Activated naive CD4-positive, alpha-beta T cell treated with anti-CD3 and anti-CD28 coated beads, Interleukin-2, amount 50 U/mL, for 72 hours (primary cell): ENCODE measurements at places on chromosomes 3 and 15.

DNA sequence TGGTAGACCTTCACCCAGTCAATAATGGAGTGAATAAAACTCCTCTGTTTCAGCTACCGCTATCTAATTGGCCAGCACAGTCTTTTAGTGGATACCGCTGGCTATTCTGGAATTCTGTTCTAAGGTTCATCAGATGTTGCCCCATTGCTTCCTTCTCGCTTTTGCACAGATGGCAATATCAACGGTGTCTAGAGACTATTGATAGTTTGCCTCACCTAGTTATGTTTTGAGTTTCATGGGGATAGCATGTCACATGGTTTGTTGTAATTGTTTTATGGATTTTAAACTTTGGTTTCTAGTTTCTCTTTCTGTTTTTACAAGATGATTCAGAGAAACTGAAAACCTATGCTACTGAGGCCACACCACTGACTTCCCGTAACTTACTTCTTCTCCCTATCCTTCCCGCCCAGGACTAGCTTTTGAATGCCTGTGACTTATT lies 2.0 kb downstream of the XRN1 start:
- no peak for DNase-seq

GRCh38 chr3:115401298-115401697 lies 222.0 kb upstream of the GAP43 start:
- no peak for DNase-seq

GRCh38 chr15:44536962-44537734 lies at the start of gene EIF3J:
Gene EIF3J, plus strand, starts transcription at chr15:44537147. Its CDS starts 48 bp downstream, at chr15:44537195.
- DNase-seq = peak; percentile 96

DNA sequence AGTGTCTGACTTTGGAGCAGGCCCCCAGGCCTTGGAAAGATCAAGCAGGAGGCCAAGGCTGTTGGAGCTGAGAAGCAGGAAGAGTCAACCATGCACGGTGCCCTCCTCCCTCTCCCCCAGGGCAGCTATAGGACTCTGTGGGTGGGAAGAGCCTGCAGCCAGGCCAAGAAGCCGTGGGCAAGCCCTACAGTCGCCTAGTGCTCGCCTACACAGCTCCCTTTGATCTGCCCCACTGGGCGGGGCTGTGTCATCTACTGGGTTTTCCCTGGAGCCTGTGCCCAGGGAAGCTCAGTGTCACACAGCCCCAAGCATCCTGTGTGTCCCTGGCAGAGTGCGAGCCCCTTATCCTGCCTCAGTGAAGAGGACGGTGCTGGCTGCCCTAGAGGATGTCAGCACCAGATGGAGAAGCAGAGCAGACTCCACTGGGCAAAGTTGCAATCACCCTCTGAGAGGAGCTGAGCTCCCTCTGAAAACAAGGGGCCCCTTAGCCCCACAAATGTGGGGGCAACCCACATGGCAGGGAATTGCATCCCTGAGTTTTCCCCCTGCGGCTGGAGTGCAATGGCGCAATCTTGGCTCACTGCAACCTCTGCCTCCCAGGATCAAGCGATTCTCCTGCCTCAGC lies 72.2 kb downstream of the KLF13 start:
- no peak for DNase-seq

- DNase-seq = no peak
These were observed 42.0 kb downstream of the UMPS start for GRCh38 chr3:124772081-124772831.

DNA sequence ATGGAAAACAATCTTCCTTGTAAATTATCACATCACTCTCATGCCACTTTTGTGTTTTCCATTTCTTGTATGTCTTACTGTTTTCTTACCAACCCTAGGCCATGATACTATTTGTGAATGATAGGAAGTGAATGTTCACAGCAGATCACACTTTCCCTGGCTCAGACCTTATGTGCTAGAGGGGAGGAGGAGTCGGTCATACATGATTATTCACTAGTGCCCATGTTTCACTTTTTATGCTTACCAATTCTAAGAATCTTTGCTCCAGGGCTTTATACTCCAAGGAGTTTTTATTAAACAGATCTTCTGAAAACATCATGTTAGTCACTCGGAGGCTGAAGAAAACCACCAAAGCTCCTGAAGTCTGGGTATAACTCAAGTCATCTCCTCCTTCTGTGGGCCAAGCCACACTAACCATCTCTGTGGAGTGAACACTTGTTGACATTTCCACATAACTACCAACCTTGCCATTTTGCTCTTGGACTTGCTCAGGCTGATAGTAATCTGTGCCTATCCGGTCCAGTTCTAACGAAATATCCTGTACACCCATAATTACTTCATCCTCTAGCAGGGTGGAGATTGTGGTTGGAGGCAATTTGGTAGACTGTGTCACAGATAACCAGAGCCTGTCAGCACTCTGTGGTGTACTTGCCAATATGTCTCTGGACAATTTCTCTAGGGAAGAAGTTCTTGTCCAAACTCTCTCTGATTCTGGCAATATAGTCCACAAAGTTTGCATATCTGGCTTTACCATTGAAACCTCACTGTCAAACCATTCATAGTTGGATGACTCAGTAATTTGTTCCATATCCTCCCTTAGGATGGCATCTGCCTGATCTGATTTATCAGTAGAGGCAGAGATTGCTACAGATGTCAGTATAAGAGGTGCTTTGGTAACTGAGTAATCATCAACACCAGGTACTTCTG lies 76.8 kb downstream of the IMPG2 start:
- no peak for DNase-seq

DNA sequence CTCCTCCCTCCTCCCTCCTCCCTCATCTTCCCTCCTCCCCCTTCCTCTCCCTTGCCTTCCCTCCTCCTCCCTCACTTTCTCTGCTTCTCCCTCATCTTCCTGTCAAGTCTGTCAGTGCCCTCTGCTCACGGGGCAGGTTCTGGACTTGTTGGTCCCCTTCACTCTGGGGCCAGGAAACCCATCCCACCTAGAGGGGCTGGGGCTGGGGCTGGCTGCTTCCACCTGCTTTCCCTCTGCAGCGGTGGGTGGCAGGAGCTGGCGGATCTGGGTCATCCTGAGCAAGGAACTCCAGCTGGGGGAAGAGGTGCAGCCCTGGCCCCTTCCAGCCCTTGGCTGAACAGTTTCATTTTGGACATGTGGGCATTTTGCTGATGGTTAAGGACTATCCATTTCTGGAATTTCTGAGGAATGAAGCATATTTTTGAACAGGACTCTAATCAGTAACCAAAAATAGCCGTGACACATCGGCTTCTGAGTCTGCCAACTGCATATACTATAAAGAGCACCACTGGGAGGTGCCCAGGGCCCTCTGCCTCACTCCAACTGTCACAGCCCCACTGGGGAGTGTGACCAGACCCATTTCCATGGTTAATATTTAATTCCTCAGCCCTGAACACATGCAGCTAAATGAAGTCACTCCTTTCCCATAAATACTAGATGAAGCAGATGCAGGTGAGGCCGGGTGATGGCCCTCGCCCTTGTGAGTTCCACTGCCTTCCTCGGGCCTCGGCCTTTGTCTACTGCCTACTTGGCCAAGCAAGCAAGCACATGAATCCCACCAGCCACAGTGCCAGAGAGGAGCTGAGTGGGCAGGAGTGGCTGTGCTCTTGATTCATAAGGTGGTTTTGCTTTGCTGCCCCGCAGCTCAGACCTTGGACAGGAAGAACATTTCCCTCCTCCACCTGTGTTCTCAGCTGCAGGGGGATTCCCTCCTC lies 39.8 kb downstream of the CHDH start:
- no peak for DNase-seq

- no peak for DNase-seq
These were observed 876 bp downstream of the PLSCR1 start for GRCh38 chr3:146543461-146544001.

GRCh38 chr3:171511450-171511849 lies 51.2 kb upstream of the TNIK start:
- DNase-seq = no peak

DNA sequence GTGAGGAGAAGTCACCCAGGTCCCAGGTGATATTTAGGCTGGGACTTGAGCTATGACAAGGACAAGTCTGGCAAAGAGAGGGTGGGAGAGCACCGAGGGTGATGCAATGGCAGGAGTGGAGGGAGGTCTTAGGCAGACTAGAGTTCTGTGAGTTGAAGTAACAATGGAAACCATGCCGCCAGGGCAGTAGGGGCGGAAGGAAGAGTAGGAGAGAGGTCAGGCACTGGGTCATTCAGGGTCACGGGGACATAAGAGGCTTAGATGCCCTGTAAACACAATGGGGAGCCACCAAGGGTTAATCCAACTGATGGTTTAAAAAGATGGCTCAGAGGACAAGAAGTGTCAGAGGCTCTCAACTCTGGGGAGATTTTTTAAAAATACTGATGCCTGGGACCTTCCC lies 199.7 kb upstream of the LRTM1 start:
- DNase-seq = no peak

DNA sequence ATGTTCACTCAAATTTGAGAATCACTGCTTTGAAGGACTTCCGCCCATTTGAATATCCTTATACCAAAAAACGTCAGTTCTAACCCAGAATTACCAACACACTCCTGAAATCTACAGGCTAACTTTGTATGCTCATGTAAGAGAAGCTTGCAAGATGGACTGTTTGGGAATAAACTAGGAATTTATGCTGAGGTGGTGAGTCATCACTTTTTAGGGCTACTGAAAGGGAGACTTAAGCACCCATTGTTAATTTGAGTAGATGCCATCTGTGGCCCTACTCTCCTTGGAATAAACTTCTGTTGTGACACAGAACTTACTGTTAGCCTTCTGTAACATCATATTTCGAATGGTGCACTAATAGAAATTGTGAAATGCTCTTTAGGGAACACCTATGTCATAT lies 74.6 kb downstream of the FGF12 start:
- no peak for DNase-seq

DNA sequence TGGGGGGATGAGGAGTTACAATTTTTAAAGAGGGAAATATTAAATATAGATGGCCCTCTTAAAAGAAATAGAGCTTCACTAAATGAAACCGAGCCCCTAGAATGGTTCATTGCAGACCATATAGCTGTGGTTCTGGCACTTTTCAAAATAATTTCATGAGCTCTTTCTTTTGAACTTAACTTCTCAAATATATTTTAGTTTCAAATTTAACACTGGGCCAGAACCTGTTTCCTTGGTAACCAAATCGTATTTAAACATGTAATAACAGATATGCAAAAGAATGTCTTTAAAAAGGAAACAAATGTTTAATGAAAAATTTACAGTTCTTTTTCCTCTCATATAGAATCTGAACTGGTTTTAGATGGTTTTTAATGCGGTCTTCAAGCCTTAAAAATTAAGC lies 20.1 kb downstream of the ZBTB38 start:
- DNase-seq = no peak

GRCh38 chr3:187802928-187803259 lies 57.6 kb upstream of the BCL6 start:
- DNase-seq = peak; percentile 67

DNA sequence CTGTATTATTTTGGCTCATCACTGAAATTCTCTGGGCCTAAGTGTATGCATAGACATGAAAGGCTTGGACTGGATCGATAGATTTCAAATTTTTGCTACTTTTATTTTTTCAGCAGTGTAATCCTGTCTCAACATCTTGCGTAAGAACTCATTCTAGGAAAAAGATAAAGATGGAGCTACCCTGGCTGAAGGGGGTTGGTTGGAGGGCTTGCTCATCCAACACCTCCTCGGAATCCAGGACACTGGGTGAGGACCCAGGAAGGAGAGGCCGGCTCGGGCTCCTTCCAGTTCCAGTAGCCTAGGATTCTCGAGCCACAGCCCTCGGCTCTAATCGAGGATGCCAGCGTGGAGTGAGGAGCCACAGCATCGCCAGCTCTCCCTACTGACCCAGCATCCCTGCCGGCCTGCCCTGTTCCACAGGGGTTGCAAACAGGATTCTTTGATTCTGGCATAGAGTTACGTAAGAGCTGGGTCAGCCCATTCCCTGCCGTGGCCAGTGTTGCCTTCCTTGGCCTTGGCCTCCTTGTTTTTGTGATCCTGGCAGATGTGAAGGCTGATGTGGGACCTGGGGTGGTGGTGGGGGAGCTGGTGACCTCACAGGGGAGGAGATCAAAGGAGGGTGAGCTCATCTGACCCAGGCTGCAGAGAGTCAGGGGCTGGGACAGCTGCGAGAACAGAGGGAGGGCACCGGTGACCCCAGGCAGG lies 149.5 kb downstream of the ALDH1A2 start:
- no peak for DNase-seq

- DNase-seq = no peak
These were observed 2.0 kb upstream of the MANF start for GRCh38 chr3:51382947-51383578.

DNA sequence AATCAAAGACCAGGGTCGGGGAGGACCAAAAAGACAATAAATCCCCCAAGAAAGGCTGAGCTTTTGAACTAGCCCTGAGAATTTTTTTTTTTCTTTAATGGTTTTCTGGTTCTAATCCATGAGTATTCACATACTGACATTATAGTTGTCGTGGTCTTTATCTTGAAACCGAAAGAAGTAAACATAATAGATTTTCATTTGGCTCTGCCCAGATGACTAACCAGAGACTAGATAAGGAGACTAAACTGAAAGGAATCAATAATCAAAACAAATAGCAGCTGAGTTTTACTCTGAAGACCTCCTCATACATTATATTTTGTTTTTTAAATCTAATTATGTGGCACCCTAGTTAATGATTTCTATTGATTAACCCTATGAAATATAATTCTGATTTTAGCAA lies 381.4 kb downstream of the CNTN3 start:
- DNase-seq = no peak
